ENCODE measurements at places on chromosomes 2 and 18.
A peak's percentile ranks its signal among the peaks of the same experiment; 100 is the strongest.

DNA sequence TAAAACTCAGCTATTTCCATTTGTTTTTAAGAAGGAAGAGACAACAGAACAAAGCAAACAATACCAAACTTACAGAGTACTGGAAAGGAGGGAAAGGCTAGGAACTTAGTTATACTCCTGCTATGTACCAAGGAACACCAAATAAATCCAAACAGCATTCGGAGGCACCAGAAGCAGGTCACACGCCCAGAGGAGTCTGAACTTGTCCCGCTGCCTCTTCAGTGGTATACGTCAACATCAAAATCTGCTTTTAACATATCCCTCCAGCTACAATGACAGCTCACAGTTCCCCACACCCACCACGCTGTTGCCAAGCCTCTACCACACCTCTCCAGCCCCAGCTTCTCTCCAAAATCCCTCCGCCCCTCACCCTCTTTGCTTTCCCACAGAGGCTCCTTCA lies 17.3 kb downstream of the C2orf76 start:
- no peak for DNase-seq

DNA sequence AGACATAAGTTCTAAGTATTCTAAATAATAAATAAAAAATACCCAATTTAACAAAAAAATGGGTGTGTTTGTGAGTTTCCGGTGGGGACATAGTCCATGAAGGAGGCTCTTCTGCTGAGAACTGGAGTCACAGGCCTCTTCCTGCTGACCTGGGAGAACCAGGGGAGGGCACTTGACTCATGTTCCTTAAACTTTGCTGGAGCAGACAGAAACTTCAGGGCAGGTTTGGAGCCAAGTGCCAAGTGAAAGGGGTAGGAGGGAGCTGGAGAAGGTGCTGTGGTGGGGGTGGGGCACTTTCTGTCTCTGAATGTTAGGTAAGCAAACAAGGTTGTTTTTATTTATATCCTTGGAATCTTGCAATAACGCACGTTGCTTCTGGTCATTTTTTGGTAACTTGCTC lies 78.8 kb upstream of the TTN start:
- no peak for DNase-seq

DNA sequence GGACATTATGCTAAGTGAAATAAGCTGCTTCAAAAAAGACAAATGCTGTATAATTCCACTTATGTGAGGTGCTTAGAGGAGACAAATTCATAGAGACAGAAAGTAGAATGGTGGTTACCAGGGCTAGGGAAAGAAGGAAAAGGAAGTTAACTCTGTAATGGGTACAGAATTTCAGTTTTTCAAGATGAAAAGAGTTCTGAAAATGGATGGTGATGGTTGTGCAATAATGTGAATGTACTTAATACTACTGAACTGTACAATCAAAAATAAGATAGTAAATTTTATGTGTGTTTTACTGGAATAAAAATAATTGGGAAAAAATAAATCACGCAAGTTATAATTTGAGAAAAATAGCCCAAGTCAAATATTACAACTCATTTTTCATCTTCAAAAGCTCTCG lies 27.5 kb downstream of the ARHGAP25 start:
- no peak for DNase-seq

DNA sequence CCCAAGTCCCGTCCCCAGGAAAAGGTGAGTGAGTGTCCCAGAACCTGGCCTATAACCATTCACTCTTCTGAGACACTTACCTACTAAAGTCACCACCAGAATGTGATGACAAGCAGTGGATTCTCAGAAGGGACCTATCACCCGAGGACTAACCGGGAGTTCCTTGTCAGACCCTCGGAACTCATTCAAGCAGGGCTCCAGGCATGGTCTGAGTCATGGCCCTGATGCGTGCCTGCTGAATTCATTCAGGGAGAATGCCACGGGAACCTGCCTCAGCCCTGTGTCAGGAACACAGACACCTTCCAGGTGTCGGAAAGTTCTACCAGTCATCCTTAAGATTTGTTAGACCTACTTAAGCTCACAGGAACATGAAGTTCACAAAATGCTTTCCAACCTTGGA lies 29.8 kb downstream of the ALPK2 start:
- DNase-seq = no peak

- DNase-seq = no peak
Observed at GRCh38 chr2:146867477-146867986, 977.3 kb upstream of the ACVR2A start.

DNA sequence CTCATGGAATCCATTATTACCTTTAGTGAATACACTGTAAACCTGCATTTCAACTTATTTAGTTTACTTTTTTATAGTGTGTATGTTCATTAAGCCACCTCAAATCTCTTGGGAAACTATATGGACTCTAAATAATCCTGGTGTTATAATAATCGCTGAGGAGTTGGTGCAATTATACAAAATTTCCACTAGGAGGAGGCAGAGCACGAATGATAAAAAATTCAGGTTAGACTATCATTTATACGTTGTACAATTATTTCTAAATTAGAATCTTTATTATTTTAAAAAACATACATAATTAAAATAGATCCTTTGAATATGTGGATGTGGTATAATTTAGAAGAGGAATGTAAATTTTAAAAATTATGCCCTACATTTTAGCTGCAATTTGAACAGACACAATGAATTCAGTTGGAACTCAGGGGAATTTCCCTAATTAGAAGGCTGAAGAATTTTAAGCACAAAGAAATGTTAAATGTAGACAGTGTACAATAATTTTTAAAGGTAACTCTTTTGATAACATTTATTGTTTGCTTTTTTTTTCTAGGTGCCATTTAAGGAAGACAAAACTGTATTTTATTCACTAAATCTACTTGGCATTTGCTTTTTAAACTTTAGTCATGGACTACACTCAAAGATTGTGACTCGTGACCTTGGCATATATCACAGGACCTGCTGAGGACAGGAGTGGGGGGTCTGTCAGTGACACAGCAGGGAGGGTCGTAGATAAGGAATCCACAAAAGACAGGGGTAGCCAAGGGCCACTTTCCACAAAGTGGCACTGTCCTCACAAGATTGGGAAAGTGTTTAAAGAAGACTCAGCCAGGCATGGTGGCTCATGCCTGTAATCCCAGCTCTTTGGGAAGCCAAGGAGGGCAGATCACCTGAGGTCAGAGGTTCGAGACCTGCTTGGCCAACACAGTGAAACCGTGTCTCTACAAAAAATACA lies 45.5 kb downstream of the RAB12 start:
- DNase-seq = no peak

DNA sequence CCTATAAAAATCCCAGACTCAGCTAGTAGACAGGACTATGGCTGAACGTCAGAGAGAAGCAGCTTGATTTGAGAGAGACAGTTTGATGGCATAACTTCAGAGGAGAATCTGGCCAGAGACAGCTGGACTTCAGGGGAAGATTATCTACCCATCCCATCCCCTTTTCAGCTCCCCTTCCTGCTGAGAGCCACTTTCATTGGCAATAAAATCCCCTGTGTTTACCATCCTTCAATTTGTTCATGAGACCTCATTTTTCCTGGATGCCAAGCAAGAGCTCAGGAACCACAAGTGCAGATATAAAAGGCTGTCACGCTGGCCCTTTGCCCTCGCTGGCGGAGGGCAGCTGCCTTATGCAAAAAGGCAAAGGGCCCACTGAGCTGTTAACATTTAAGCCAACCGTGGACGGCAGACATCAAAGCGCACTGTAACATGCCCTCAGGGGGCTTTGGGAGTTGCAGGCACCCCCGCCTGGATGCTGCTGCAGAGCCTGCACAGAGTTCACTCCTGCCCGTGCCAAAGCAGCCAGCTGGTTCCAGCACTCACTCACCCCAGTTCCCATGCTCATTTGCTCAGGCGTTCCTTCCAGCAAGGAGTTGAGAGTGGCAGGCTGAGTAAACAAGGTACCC lies 164.3 kb upstream of the PGAP1 start:
- DNase-seq = no peak

GRCh38 chr18:23330423-23330822 lies 122.7 kb upstream of the RIOK3 start:
- DNase-seq = peak; percentile 8
